Osteocyte (in vitro differentiated cells): ENCODE measurements at places on chromosomes 1 and 21. TPM values are rescaled to one million over a fixed set of nuclear protein-coding genes. Genes with fewer than 3 reads are reported as not detected.
A peak's percentile ranks its signal among the peaks of the same experiment; 100 is the strongest.

DNA sequence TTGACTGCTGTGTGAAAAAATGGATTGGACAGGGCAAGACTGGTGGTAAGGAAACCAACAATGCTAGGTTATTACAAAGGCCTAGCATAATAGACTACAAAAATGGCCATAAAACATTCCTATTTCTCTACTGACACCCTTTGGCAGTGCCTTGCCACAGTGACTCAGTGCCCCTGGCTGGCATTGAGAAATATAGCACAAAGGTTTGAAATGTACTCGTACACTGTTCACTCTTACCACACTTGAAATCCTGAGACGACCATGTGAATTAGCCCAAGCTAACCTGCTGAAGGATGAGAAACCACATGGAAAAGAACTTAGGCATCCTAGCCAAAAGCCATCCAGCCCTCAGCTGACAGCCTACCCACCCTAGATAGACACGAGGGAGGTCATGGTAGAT is 149.8 kb upstream of the PALMD start:
- H3K36me3 ChIP-seq: no peaks in the 10 kb centered on the region
- peaks cover 6% of the 10 kb centered on the region for H3K27me3 ChIP-seq
- no peak overlapping the region for H3K4me3 ChIP-seq
- no peaks in the 10 kb centered on the region for H3K4me1 ChIP-seq

GRCh38 chr1:186841599-186841998 is 12.8 kb downstream of the PLA2G4A start:
- no peaks in the 10 kb centered on the region for H3K36me3 ChIP-seq
- H3K4me1 ChIP-seq: peaks cover 10% of the 10 kb centered on the region
- DNase-seq: no peak
- no peak overlapping the region for H3K4me3 ChIP-seq
- no peak overlapping the region for H3K27ac ChIP-seq

DNA sequence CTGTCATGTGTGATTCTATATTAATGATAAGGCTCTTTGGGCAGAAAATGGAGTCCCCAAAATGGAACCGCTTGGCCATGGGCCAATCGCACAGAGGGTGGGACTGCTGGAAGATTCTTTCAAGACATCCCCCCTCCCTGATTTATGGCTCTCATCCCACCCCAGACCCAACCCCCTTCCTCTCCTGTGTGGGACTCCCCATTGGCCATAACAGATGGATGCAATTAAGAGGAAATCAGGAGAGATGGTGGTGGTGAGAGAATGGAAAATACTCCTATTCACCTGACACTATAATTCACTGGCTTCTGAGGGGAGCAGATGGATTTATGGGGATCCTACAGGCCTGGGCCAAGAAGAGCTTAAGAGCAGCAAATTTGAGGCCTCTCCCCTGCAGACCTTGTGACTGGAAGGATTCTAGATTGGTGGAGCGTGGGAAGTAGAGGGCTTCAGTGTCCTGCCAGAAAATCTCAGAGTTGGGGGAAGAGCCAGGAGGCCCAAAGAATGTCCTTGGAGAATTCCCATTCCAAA is 1.7 kb downstream of the IGFN1 start:
- peaks cover 20% of the 10 kb centered on the region for H3K27me3 ChIP-seq
- no peak overlapping the region for H3K4me3 ChIP-seq
- no peak for DNase-seq
- H3K36me3 ChIP-seq: no peaks in the 10 kb centered on the region

- H3K4me1 ChIP-seq: peaks cover 16% of the 10 kb centered on the region
- no peaks in the 10 kb centered on the region for H3K36me3 ChIP-seq
- no peak overlapping the region for H3K27ac ChIP-seq
- no peaks in the 10 kb centered on the region for H3K27me3 ChIP-seq
Observed at GRCh38 chr21:35614396-35614921, 445.9 kb downstream of the SETD4 start.

Gene TMEM9
- total RNA-seq: 63.9 and 64.2 TPM in 2 replicates

Gene SLAMF1
- total RNA-seq: not detected in 2 replicates

GRCh38 chr1:203480084-203480483 is 4.5 kb downstream of the PRELP start:
- H3K36me3 ChIP-seq: no peaks in the 10 kb centered on the region
- H3K27ac ChIP-seq: peak overlapping the region; percentile 91
- peaks cover 66% of the 10 kb centered on the region for H3K4me1 ChIP-seq
- no peak overlapping the region for H3K4me3 ChIP-seq
- no peaks in the 10 kb centered on the region for H3K27me3 ChIP-seq
